ENCODE measurements at places on chromosomes 12 and 14.

- no peak for DNase-seq
Measured at GRCh38 chr12:71440345-71440762, 756 bp downstream of the LGR5 start.

- DNase-seq = no peak
Measured at GRCh38 chr14:34536951-34537676, 2.4 kb downstream of the EAPP start.

- DNase-seq = no peak
Measured at GRCh38 chr14:59336098-59336497, 129.1 kb downstream of the GPR135 start.

- DNase-seq = peak; percentile 73
Measured at GRCh38 chr14:20610002-20610765, 19.0 kb upstream of the RNASE12 start.
